Fibroblast of skin of right quadriceps (primary cell): ENCODE measurements at places on chromosomes 6 and 20.
A peak's percentile ranks its signal among the peaks of the same experiment; 100 is the strongest.

DNA sequence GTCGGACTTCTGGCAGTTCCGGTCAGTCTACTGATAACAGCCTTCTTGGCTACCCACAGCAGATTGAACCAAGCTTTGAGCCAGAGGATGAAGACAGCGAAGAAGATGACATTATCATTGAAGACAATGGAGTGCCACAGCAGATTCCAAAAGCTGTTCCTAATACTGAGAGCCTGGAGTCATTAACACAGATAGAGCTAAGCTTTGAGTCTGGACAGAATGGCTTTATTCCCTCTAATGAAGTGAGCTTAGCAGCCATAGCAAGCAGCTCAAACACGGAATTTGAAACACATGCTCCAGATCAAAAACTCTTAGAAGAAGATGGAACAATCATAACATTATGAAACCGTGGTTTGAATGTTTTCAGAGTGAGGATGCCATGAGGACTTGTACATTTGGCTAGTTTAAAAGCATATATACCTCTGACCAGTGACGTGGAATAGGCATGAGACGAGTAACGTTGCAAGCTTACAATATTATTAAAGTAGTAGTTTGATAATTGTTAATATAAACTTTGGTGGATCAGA is 18.8 kb downstream of the PARD6B start:
- no peak for DNase-seq

DNA sequence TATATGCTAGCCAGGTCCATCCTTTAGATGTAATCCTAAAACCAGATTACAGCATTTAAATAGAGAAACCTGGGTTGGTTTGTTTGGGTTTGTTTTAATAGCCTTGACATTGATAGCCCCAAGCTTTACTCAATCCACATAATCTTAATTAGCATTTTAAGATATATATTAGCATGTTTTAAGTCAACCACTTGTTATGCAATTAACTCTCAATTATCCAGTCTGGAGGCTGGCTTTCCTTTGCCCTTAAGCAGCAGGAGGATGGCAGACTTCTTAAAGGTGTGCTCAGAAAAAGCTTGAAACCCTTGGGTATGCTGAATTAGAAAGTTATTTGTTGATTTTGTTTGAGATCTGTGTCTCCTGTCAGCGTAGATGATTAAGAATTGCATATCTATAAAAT is 46.3 kb upstream of the SMIM28 start:
- no peak for DNase-seq

DNA sequence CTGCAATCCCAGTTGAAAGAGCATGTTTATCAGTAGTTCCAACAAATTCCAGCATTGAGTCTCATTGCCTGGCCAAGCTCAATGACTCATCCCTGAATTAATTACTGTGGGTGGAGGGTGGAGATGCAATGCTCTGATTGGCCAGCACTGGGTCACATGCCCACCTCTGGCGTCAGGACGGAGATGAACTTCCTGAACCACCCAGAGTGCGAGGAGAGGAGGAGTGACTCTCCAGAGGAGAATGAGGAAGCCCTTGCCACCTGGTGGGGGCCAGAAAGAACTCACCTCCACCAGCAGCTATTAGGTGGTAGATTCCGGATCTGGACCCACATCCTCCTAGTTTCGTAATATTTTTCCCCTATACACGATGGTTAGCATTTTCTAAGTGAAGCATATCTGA is 283.9 kb downstream of the TBC1D7 start:
- DNase-seq, result peak; percentile 88

GRCh38 chr6:111477481-111477938 is 5.5 kb downstream of the REV3L start:
- DNase-seq, result no peak

- peak; percentile 65 for DNase-seq
Observed at GRCh38 chr6:150293423-150294173, 75.2 kb upstream of the IYD start.

- DNase-seq, result no peak
Observed at GRCh38 chr6:65876668-65877067, 169.6 kb upstream of the EYS start.

GRCh38 chr20:46705378-46705729 is 4.1 kb upstream of the SLC2A10 start:
- DNase-seq, result peak; percentile 82

DNA sequence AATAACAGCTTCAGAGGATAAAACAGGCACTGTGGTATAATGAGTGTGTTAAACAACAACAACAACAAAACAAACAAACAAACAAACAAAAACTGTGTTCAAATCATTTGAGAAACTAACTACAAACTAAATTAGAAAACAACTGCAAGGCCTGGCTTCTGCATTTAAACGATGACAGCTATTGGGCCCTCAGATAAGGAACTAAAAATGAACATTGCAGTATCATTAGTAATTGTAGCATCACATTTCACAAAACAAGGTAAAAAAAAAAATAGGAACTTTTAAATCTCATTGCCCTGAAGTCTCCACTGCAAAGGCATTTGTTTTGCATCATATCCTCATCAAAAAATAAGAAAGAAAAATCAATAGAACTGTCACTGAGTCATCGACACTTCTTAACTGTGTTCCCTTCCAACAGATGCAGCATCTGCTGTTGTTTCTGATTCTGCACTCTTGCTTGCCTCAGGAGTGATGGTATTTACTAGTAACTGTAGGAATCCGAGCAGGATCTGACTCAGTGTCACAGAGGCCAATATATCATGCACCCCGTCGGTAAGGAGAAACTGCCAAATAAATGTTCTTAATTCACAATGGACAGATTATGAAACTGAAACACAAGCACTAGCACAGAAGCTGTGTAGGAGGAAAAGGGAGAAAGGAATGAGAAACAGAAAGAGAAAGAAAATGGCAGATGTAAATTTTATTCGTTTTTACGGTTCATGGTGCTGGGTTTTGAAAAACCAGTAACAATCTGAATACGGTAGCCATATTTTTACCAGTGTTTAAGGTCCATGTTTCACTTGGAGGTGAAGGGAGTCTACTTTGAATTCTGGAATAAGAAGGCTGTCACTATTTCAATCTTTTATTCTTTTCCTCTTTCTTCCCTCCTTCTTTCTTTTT is 365.7 kb upstream of the EPHA7 start:
- peak; percentile 88 for DNase-seq

DNA sequence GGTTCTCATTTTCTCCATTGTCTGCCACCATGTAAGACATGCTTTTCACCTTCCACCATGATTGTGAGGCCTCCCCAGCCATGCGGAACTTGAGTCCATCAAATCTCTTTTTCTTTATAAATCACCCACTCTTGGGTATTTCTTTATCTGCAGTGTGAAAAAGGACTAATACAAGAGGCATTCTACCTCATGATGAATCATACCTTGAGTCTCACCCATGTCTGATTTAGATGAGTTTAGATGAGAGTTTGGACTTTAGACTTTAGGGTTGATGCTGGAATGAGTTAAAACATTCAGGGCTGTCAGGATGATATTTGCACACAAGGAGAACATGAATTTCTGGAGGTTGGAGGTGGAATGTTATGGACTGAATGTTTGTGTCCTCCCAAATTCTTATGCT is 545.6 kb downstream of the C6orf118 start:
- DNase-seq, result no peak

- no peak for DNase-seq
Observed at GRCh38 chr6:41572613-41573012, 26.4 kb downstream of the FOXP4 start.

- no peak for DNase-seq
Observed at GRCh38 chr6:15582499-15582898, 80.3 kb downstream of the DTNBP1 start.
